Amniotic epithelial cell (primary cell): ENCODE measurements at places on chromosomes 6 and 20.

- peak; percentile 92 for DNase-seq
These were observed 14.3 kb upstream of the EPM2A start for GRCh38 chr6:145749632-145750031.

DNA sequence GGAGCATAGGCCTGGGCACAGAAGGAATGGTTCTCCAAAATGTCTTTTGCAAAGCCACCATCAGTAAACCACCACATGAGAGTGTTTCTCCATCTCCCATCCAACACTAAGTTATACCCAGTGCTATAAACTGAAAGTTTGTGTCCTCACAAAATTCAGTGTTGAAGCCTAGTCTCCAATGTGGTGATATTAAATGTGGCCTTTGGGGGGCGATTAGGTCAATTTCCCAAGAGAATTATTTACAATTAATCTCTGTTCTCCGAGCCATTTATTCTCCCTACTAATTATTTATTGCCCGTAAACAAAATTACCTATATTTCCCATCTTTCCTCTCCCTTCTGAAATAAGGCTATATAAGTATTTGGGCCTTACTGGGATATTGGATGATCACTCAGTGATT lies 26.1 kb downstream of the OR2B2 start:
- no peak for DNase-seq

DNA sequence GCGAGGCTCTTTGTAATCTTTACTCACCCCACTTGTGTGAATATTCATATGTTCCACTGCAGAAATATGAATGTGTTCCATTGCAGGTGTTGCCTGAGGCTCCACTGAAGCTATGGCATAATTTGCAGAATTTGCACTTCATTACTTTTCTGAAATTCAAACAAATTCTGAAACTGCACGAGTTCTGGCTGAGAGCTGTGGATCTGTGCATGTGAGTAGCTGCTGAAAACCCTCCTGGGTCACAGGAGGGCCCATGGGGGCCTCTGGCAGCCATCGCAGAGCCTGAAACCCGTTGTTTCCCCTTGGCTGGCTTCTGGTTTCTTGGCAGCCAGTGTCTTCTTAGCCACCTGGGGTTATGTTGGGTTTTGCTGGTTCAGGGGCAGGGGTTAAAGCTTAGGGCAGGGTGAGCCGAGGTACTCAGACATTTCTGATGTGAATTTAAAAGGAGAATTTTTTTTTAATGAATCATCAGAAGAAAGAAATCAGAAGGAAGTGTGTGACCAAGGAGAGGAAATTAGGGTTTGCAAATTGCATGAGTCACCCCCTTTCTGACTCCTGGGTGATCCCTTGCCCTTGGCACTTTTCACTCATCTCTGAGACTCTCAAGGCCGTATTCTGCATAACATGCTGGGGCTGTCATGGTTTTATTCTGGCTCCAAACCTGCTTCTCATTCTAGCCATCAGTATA lies 40.6 kb downstream of the TOX2 start:
- peak; percentile 94 for DNase-seq

- DNase-seq = no peak
These were observed 33.4 kb upstream of the MRPS18A start for GRCh38 chr6:43720999-43721398.

- DNase-seq = no peak
These were observed 70.1 kb upstream of the TENT5A start for GRCh38 chr6:81822568-81822967.

- DNase-seq = peak; percentile 43
These were observed 4.2 kb upstream of the BMP6 start for GRCh38 chr6:7721649-7722048.

DNA sequence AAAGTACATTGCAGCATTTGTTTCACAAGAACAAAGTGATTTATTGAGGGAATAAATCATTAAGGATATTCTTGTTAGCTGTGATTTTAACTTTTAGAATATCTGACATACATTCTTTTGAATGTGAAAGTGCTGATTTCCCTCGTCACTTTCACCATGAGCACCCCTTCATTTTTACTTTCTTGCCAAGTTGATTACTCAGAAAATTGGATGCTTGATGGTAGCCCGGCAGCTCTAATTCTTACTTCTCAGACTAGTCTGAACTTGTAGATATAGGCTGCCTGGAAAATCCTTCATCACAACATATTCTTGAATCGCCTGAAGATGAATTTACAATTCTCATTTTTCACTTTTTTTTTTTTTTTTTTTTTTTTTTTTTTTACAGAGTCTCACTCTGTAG lies 147.1 kb upstream of the SMLR1 start:
- no peak for DNase-seq

GRCh38 chr20:49534255-49534712 lies 33.7 kb downstream of the PTGIS start:
- DNase-seq = peak; percentile 51

DNA sequence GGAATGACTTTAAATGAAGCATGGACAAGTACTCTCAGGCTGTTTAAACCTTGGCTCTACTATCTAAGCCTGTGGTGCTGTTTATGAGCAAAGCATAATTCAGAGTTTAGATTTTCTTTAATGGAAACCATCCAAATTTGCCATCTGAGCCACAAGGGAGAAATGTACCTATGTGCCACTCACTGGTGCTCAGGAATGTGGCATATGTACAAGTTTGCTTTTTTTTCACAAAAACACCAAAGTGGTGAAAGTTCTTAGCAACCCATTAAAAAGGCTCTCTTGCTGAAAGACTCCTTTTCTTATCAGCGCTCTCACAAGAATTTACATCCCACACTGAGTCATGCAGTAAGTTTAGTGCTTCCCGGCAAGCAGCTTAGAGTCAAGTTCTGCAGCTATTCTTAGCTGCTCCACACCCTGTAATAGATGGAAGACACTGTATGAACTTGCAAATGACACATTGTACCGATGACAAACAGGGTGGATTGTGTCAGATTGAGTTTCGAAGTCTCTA lies 57.3 kb upstream of the MLIP start:
- DNase-seq = peak; percentile 97

GRCh38 chr20:52529826-52530225 lies 338.2 kb upstream of the ZFP64 start:
- peak; percentile 74 for DNase-seq

DNA sequence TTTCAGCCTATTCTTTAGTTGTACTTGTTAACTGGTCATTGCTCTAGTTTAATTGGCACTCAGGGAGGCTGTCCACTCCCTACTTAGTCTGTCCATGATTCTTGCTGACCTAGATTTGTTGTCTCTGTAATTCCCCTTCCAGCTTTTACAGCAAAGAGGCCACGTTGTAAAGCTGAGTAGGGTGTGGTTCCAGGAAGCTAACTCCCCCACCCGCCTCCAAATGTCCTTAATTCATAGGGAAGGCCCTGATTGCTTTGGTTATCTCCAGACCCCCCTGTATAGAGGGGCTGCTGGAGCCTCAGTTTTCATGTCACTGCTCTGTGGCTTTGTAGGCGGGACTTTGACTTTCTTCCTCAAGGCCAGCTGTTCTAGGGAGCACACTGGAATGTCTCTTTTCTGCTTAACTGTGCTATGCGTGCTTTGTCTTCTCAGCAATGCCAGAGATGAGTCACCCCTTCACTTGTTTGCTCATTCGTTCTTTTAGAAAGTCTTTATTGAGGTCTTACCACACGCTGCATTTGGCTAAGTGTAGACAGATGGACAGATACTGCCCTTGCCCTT lies 175.1 kb upstream of the JAG1 start:
- DNase-seq = peak; percentile 92

- DNase-seq = no peak
These were observed 4.1 kb upstream of the TOX2 start for GRCh38 chr20:43910564-43910963.
